ENCODE measurements at places on chromosomes 11 and 22. TPM values are rescaled to one million over a fixed set of nuclear protein-coding genes. Genes with fewer than 3 reads are reported as not detected.
A peak's percentile ranks its signal among the peaks of the same experiment; 100 is the strongest.

DNA sequence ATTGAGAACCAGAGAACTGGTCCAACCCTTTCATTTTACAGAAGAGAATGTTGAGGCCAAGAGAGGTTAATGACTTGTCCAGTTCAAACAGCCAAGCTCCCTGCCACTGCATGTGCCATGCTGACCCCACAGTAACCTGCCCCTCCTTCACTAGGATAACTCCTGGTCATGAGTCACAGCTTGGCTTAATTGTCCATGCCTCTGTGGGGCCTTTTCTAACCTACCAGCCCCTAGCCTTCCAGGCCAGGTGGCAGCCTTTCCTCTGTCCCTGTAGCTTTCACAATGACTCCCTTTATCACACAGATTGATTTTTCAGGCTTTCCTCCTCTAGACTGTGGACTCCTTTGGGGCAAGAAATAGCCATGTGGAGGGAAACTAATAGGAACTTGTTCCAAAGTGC, 97.2 kb downstream of the PIWIL4 start:
- DNase-seq = no peak

GRCh38 chr11:125141686-125142535, 22.6 kb upstream of the PKNOX2 start:
- peak; percentile 26 for DNase-seq

DNA sequence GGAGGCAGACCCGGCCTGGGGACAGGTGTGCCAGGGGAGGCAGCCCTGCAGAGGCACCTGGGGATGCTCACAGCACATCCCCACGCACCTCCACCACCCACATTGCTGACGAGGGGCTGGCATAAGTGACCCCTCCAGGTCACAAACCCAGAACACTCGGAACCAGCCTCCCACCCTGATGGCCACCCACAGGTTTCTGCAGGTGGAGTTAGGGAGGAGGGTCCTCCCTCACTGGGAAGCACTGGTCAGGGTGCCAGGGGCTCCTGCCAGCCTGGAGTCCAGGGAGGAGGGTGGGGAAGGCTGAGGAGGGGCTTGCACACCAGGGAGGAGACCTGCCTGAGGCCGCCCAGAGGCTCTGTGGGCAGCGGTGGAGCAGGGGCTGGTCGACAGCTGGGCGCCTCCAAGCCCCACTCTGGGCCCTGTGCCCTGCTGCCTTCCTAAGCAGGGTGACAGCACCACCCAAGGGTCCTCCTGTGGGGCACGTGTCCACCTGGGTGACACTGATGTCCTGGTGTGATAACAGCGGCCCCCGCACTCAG, 51.0 kb upstream of the CARS1 start:
- no peak for DNase-seq

CCND1 gene
- polyA plus RNA-seq = 178 TPM

EMID1 gene
- 69.4 TPM for polyA plus RNA-seq

DNA sequence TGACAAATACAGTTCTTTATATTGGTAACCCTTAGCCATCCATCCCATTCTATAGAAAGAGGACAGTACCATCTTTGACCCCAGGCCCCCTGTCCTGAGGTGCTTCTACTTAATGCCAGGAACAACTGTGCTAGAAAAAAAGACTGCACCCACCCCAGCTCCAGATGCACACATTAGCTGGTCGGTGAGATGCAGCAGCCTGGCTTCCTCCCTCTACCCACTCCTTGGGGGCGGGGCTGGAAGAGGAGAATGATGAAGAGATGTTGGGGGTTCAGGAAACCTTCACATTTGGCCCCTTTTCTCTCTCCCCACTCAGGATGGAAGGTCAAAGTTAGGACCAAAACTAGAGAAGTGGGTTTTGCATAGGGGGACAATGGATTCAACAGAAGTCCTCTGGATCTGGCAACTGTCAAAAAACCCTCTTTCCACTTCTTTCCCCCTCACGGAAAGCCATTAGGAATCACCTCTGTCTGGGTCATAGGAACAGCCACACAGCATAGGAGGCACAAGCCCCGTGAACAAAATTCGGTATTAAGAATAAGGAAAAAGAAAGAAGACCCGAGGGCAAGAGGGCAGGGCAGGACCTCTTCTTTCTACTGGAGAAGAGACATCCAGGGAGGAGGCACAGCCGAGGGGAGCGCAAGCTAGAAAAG, 755 bp downstream of the NRIP3 start:
- no peak for DNase-seq

FOLR3 gene
- polyA plus RNA-seq = 2.5 TPM

DNA sequence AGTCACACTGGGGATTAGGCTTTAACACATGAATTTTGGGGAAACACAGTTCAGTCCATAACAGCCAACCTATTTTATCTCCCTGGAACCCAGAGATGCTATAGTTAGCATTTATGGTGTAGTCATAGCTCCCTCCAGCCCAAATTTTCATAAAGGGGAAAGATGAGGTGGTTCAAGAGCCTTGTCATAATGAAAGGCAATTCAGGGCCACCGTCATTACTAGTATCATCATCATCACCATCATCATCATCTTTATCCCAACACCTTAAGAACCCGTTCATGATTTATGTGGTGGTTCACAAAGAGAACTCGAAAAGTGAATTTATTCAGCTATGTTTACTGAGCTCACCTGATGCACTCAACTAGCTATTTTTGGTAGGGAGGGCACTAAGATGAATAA, 2.4 kb upstream of the TUBA8 start:
- DNase-seq = no peak

MFRP gene
- polyA plus RNA-seq = not detected

DNA sequence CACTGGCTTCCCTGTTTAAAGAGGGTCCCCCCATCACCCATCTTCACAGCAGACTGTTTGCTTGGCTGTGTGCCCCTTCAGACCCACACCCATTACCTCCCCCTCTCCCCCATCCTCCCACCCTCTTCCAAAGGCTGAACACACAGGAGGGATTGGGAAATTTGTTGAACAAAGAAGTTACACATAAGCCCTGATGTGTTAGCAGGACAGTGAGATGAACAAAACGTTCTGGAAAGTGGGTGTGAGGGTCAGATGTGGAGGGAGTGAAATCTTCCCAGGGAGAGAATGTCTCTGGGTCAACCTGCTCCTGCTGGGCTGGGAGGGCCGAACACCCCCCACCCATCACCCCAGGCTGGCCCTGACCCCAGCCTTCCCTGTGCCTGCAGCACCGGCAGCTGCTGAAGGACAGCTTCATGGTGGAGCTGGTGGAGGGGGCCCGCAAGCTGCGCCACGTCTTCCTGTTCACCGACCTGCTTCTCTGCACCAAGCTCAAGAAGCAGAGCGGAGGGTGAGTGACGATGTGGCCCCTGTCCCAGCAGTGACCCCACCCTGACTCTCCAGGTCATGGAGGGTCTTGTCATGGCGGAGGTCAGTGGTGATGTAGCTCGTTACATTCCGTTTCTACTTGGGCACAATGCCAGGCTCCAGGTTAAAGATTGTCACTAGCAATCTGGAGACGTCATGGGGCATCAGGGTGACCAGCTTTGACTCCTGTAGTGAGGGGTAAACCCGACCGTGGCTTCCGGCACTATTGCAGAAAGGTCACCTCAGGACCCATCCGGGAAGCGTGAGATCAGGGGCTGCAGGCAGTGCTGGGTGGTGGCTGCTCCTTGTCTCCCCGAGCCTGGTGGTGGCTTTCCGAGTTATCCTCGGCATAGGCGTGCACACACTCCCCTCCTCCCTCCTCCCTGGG, 103.5 kb downstream of the BCR start:
- no peak for DNase-seq

GRCh38 chr11:58629857-58630256, 7.4 kb downstream of the CNTF start:
- DNase-seq = no peak

DNA sequence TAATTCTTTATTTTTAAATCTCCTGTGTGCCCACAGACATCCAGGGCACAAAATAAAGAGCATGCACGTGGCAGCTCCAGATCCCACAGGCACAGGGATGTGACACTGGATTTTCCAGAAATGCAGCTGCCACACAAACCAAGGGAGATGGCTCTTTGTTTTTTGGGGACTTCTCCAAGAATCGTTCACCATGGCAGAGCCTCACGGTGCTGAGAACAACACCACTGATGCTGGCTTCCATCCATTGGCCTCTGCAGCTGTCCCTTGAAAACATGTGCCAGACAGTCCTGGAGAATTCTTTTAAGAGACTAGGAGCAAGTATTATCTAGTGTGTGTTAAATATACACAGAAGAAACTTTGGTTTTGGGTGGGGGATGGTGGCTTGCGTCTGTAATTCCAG, 108.4 kb upstream of the SLC22A12 start:
- no peak for DNase-seq

GRCh38 chr11:95584180-95584579, 205.4 kb downstream of the FAM76B start:
- no peak for DNase-seq

DNA sequence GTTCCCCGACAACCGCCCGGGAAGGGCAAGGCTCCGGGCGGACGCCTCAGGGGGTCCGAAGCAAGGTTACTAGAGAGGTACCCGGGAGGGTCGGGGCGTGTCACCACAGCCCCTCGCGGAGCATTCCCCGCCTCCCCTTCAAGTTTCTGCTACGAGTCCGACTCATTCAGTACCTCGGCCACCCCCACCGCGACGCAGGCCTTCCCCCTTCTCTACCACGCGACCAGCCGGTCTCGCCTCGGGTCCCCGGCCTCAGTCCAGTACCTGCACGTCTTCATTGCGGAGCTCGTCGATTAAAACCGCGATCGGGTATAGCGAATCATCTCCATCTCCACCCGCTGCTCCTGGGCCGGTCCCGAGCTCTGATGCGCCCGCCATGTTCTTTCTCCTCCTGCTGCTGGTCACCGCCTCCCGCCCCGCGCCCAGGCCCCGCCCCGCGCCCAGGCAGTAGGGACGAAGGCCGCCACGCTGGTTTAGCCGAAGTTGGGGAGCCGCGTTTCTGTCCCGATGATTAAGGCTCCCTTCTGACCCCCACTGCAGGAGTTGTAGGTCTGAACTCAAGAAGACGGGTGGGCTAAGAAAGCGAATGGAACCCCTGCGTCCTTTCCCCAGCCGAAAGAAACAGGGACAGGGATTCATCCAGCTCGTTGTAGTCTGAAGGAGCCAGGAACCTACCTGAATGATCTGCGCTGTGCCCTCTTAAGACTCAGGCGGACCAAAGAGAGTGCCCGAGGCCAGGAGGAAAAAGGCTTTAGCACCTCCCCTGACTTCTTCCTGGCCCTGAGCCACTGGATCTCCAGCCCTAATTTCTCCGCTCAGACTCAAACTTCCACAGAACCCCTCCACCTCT, at the start of gene PPP2R1B:
Gene PPP2R1B (minus strand): TSS at position 406 of the 850 bp plus-strand sequence. CDS start 28 bp downstream, at position 378.
- peak; percentile 81 for DNase-seq

- DNase-seq = no peak
These were observed 79.5 kb downstream of the UBASH3B start for GRCh38 chr11:122734848-122735496.

NLRP14 gene
- 0.24 TPM for polyA plus RNA-seq

Measured in right lung (tissue), 10 donors.